ENCODE measurements at places on chromosomes 6 and 20.

GRCh38 chr20:24208652-24209051 is 220.1 kb upstream of the GGTLC1 start:
- DNase-seq: no peak

GRCh38 chr20:49395183-49395582 is 87.3 kb downstream of the KCNB1 start:
- no peak for DNase-seq

DNA sequence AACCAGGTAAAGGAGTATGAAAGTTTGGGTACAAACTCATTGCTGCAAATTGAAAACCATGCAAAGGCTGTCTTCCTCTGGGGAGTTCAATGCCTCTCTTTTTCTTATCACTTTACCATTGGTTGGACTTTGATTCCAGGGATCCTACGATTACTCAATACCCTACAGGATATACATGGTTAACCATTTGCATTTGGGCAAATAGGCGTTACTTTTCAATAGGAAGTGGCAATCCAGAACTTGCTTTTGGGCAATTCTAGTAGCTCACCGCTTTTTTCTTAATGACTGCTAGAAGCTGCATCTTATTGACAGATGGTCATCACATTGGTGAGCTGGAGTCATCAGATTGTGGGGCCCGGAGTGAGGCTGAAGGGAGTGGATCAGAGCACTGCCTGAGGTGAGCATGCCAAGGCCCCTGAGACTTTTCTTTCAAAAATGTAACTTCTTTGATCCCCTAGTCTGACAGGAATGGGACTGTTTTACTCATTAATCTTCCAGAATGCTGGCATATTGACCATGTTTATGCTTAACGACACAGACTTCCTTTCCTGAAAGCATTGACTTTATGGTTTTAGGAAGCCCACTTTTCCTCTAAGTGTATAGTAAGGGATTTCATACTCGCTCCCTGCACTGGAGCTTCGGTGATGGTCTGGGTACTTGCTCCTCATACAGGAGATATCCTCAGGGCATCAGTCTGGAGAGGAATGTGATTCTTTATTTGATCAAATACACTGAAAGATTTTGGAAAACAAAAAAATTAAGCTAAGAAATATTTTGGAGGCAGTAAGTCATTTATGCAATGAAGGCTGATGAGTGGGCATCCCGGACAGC is at the start of gene CCR6:
CCR6 (plus strand) TSS at position 270 of the 831 bp plus-strand sequence. CDS start 13,039 bp downstream, outside the sequence.
- DNase-seq: no peak

DNA sequence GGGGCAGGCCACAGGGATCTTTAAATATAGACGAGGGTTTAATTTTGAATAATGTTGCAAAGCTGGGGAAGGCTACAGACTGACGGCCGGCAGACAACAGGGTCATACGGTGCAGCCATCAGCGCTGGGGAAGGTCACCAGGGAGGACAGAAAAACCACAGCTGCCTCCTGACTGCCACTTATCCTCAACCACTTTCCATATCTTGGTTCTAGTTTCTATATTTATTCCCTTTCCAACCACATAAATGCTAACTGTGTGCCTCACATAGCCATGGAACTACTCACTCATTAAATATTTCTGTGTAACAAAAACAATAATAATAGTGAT is 85.7 kb upstream of the AGPAT4 start:
- DNase-seq: no peak

- DNase-seq: no peak
Observed at GRCh38 chr6:18720075-18720474, 332.9 kb downstream of the RNF144B start.

GRCh38 chr6:34381081-34381480 is 11.4 kb downstream of the NUDT3 start:
- no peak for DNase-seq

DNA sequence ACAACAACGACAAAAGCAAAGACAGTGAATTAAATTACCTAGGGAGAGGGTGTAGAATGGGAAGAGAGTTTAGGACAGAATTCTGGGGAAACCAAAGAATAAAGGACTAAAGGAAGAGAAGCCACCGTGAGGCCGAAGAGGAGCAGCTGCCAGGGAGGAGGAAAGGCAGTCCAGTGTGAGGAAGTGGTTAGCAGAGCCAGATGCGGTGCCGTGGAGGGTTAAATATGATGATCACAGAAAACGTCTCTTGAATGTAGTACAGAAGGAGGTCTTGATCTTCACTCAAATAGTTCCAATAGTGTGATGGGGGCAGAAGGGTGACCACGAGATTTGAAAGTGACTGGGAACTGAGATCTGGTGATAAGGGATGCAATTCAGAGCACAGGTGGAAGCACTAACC is 67.7 kb downstream of the TMEM244 start:
- DNase-seq: no peak

DNA sequence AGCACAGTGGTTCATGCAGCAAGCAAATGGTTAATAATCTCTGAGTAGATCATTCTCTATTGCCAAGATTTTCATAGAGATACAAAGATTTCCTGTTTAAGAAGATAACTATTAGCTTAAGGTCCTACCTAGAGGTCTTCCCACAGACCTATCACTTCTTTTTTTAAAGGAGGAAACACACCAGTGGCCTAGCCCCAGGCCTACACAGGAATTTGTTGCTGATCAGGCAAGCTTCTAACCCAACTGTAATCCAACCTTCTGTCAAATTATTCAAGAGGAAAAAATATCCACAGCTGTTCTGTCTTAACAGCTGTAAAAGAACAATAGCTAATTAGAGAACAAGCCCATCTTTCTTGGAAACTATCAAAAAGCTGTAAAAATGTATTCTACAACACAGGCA is 332.8 kb downstream of the BTBD9 start:
- DNase-seq: no peak

GRCh38 chr6:21406316-21406715 is 187.2 kb upstream of the SOX4 start:
- no peak for DNase-seq

DNA sequence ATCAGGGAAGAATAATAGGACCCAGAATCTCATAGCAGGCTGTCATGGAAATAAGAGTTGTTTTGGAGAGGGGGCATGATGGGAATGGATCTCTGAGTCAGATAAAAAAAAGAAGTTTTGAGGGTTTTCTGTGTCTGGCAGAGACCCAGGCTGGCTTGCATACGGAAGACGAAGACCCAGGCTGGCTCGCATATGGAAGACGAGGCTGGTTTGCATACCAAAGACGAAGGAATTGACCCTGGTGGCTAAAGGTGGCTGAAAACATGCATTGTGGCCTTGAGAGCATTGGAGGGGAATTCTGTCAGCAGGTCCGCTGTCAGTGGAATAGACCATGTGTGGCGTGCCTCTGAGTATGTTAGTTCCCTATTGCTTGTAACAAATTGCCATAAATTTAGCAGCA is 335.1 kb downstream of the BTBD3 start:
- no peak for DNase-seq

DNA sequence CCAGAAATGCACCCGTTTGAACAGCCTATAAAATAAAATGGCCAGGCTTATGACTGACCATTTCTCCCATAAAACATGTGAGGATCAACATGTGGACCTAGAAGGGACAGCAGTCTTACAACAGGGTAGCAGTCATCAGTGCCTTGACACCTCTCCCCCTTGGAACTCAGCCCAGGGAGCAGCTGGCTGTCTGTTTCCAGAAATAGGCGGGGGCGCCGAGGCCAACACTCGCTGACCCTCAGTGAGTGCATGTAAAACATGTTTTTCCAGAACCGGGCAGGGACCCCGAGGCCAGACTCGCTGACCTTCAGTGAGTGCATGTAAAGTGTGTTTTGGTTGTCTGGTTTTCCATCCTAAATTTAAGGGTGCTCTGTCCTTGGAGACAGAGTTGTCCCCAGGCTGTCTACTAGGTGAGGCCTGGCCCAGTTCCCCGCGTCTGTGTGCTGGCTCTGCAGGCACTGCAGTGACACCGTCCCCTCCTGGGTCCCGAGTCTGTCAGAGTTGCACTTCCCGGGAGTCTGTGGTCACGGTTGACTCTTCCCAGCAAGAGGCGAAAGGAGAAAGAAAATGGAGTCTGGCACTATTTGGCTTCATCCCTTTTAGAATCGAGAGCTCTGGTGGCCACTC is 19.8 kb upstream of the ADRM1 start:
- DNase-seq: no peak

DNA sequence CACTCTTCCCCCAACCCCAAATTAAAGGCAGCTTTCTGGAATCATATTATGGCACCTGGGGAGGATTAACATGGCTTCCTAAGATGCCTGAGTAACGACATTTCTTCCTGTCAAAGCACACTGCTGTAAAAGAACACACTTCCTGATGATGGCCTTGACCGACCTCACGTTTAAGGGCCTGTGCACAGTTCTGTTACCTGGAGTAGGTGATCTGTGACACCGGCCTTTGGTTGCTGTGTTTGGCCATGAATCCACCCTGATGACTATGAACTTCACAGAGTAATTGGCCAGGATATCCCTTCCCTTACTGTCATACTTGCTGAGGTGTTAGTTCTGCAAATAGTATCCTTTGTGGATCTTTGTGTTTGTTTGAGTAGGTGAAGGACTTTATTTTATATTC is 45.8 kb downstream of the PLCB4 start:
- DNase-seq: no peak

Data from activated T-helper 1 cell treated with anti-CD3 and anti-CD28 coated beads, Interleukin-2, amount 50 U/mL, for 16 hours (primary cell).